NCI-H1694 (cell line): ENCODE measurements at places on chromosomes 5 and 9.

DNA sequence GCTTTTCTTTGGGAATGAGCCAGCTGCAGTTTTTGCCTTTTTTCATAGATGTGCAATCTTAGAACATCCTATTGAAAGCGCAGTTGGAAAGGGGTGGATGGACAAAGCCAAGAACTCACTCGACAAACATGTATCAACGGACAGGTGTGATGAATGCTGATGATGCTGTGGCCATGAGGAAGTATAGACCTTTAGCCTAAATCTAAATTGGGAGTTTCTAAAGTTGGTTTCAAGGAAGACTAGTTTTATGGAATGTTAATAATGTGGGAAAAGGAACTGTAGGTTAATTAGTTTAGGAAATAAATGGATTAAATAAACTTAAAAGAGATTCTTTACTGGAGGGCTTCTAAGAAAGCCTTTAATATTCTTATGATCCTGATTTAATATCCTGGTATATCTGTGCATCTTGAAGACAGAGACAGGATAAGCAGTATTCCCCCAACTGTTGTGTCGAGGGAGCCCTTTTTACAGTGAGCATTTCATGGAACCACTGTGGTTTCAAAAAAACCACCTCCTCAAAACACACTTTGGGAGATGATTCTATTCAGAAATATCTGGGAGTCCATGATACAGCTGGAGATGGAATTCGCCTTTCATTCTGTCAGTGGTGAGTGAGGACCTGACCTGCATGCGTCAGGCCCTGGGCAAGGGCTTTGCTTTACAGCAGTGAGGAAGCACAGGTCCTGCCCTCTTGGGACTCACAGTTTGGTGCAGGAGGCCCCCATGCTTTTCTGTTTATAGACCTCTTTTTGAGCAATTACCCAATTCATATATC lies 82.6 kb downstream of the AOPEP start:
- DNase-seq: no peak

DNA sequence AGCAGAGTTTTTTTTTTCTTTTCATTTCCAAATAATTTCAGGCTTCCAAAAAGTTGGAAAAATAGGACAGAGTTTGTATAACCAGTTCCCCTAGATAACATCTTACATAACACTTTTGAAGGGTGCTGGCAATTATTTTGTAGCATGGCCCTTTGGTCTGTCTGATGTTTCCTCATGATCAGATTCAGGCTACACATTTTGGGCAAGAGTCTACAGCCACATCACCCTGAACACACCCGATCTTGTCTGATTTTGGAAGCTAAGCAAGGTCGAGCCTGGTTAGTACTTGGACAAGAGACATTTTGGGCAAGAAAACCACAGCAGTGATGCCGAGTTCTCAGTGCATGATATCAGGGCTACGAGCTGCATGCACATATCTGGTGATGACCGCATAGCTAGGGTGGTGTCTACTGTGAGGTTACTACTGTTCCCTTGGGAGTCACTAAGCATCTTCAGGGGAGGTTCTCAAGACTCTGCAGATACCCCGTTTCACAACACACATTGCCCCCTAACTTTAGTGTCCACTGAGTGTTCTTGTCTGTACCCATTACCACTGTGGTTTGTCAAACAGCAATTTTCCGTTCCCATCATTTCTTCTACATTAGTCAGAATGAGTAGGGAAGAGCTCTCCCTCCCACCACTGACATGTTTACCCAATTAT lies 86.2 kb downstream of the TTC39B start:
- DNase-seq: no peak

GRCh38 chr9:90873422-90873821 lies 71.8 kb downstream of the SYK start:
- DNase-seq: no peak

- no peak for DNase-seq
Observed at GRCh38 chr9:85030316-85030715, 360.8 kb downstream of the NTRK2 start.

DNA sequence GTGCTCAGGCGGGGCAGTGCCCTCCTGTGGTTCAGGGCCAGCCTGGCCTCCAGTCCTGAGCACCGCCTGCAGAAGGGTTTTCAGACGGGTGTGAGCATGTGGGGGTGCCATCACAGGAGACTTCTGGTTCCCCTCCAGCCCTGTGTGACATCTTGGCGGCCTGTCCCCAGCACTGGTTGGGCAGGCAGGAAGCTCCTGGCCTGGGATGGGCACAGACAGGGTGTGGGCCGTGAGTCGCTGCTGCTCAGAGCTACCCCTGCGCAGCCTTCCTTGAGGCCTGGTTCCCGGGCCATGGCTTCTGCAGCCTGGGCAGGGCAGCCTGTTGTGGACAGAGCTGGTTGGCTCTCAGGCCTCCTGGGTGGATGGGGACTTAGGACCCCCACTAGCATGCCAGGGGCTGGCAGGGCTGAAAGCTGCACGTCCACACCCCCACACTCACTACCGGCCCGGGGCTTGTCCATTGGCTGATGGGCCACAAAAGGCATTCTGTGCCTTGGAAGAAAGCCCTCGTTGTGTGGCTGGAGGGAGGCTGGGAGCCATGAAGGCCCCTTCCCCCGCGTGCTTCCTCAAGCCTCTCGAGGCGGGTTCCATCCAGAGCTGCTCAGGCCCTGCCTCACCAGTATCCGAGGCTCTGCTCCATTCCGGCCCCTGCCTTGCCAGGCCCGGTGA lies 58.7 kb downstream of the RXRA start:
- DNase-seq: no peak

DNA sequence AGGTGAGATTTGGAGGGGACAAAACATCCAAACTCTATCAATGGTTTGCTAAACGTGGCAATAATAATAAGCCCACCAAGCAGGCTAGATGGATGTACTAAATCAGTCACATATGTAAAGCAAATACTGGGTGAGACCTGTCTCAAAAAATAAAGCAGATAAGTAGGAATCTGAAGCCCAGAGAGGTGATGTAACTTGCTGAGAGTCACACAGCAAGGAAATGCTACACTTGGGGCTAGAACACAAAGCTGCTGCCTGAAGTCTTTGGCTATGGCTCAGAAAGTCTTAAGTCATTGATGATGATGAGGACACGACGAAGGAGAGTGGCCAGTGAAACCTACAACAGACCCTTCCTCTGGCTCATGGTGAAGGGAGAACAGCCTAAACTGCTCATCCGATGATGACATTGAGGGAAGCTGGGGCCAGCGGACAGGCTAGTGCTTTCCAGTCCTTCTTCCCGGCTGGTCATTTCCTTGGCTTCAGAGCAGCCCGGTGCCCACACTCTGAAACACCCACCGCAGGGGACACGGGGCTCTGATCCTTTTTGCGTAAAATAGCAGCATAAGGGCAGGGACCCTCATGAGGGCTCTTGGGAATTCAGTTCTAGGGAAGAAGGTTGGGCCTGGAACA lies 14.1 kb downstream of the DUSP1 start:
- no peak for DNase-seq

DNA sequence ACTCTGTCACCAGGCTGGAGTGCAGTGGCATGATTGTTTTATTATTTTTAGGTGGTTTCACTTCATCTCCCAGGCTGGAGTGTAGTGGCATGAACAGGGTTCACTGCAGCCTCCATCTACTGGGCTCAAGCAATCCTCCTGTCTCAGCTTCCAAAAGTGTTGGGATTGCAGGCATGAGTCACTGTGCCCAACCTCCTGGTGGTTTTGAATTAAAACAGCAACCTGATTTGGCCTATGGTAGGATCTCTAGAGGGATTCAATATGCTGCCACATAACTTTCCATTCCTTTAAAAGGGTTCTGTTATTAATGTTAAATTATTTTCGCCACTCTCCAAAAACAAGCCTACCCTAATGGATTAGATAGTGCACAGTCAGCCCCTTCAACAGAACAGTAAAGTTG lies 9.9 kb upstream of the HSPA4 start:
- DNase-seq: no peak

DNA sequence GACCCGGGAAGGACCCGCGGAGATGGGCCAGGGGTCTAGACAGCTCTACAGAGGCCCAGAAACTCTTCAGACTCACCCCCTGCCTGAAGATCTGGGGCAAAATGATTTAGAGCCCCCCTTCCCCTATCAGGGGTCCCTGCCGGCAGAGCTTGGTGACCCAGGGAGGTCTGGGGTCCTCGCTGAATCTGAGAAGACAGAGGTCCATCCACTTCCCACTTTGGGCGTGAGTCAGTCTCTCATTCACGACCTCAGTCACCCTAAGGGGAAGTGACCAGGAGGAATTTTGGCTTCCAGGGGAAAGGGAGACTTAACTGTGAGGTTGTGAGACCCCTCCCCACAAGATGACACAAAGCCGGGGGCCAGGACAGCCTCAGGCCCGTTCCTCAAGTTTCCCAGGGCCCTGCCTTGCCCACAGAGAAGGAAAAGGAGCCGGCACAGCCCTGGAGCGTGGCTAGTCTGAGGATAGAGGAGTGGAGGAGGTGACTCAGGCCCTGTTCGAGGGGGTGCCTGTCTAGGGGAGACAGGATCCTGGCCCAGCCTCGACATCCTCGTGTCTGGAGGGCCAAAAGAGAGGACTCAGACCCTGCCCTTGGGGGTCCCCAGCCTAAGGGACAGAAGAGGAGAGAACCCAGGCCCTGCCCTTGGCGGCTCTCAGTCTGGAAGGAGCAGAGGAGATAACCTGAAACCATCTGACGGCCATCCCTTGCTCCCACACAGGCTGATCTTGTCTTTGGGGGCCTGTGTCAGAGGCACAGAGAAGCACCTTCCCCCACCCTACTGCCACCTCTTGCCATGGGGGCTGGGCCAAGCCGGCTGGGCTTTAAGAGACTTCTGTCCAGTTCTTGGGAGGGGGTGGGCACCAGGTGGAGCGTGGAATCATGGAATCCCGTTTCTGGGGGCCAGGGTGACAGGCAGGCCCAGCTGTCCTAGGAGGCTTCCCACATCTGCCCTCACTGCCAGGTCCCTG lies 889 bp downstream of the PDLIM4 start:
- no peak for DNase-seq

GRCh38 chr5:131258733-131259132 lies 5.1 kb upstream of the CDC42SE2 start:
- DNase-seq: no peak

- DNase-seq: no peak
Observed at GRCh38 chr5:170375283-170375682, 13.9 kb downstream of the KCNMB1 start.

GRCh38 chr9:126164796-126165525 lies 161.7 kb upstream of the MVB12B start:
- no peak for DNase-seq

- DNase-seq: no peak
Observed at GRCh38 chr9:3177936-3178335, 334.0 kb upstream of the PUM3 start.

GRCh38 chr9:27572918-27573633 lies at the start of gene C9orf72:
C9orf72 (minus strand) TSS chr9:27573481; CDS start chr9:27567120, 6,361 bp downstream.
- DNase-seq: peak; percentile 44

DNA sequence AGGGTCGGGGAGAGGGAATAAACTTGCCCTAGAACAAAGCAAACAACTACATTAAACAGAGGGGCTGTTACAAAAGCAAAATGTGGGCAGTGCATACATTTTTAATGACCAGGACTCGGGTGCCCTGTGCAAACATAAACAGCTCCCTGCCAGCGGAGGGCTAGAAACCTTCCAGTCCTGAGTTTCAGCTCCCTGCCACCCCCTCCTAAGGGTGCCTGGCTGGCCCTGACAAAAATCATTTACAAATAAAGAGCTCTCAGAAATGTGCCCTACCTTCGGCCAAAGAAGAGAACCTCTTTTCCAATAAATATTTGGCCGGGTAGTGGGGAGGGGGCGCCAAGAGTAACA lies 29.5 kb downstream of the FOXD1 start:
- no peak for DNase-seq

DNA sequence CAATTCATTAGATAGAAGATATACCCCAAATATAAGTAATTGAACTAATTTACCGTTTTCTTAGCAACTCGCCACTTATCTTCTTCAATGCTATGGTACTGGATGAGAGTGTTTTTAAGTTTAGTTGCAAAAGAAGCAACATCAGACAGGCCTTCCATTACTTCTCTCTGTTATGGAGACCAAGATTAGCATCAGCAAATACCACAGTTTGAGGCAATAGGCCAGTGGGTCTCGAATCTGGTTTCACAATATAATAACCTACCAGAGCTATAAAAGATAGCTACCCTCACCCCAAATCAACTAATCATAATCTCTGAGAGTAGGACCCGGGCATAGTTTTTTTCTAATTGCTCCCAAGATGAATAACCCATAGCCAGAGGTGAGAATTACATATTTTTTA lies 5.1 kb downstream of the STARD4 start:
- no peak for DNase-seq

GRCh38 chr5:169581580-169582227 lies 1.9 kb upstream of the SPDL1 start:
- no peak for DNase-seq

GRCh38 chr9:69121155-69122081 lies 52.7 kb upstream of the TJP2 start:
- DNase-seq: no peak

GRCh38 chr9:33445389-33446239 lies 1.8 kb downstream of the AQP3 start:
- DNase-seq: no peak

GRCh38 chr5:65105301-65105700 lies 336.6 kb downstream of the CWC27 start:
- DNase-seq: no peak

- no peak for DNase-seq
Observed at GRCh38 chr9:100087218-100087617, 11.6 kb downstream of the ERP44 start.

- DNase-seq: no peak
Observed at GRCh38 chr9:137816531-137817235, 60.9 kb upstream of the CACNA1B start.

DNA sequence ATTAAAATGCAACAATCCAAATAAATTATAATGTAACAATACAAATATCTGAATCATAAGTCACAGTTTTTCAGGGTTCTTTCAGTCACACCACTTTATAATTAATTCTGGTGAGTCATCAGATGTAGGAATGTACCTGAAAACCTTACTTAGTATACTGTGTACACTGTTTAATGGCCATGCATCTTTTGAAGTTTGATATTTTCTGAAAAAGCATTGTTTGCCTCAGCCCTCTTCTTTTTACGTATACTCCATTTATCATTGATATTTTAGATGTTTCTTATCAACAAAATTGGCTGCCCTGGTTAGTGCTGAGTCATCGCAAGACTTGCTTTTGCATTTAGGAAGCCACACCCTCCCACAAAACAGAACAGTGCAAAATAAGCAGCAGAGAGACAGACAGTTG lies 218.6 kb downstream of the PJA2 start:
- DNase-seq: no peak
